NCI-H1092 (cell line): ENCODE measurements at places on chromosomes 7 and 10.

DNA sequence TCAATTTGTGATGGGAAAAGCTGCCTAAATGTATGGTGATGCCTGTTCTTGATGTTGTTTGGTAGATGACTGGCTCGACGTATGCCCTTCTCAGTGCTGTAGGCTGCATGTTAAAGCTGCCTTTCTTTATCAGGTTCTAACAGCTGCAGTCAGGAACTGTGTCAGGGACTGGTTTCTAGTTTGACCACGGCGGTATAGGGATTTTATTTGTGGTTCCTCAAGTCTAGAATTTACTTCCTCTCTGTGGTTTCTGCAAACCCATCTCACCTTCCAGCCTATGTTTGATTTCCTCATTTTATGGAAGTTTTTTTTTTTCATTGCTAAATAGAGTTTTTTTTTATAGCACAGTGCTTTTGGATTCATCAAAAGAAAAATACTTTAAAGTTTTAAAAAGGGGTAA, 26.5 kb downstream of the LMTK2 start:
- no peak for DNase-seq

- DNase-seq, result no peak
These were observed 12.3 kb downstream of the ESYT2 start for GRCh38 chr7:158816995-158817394.

GRCh38 chr10:30857803-30858202, 173.9 kb downstream of the ZNF438 start:
- no peak for DNase-seq

GRCh38 chr7:100444311-100445278, 8.3 kb upstream of the PPP1R35 start:
- DNase-seq, result no peak

GRCh38 chr10:62858364-62858763, 42.2 kb upstream of the EGR2 start:
- DNase-seq, result no peak

DNA sequence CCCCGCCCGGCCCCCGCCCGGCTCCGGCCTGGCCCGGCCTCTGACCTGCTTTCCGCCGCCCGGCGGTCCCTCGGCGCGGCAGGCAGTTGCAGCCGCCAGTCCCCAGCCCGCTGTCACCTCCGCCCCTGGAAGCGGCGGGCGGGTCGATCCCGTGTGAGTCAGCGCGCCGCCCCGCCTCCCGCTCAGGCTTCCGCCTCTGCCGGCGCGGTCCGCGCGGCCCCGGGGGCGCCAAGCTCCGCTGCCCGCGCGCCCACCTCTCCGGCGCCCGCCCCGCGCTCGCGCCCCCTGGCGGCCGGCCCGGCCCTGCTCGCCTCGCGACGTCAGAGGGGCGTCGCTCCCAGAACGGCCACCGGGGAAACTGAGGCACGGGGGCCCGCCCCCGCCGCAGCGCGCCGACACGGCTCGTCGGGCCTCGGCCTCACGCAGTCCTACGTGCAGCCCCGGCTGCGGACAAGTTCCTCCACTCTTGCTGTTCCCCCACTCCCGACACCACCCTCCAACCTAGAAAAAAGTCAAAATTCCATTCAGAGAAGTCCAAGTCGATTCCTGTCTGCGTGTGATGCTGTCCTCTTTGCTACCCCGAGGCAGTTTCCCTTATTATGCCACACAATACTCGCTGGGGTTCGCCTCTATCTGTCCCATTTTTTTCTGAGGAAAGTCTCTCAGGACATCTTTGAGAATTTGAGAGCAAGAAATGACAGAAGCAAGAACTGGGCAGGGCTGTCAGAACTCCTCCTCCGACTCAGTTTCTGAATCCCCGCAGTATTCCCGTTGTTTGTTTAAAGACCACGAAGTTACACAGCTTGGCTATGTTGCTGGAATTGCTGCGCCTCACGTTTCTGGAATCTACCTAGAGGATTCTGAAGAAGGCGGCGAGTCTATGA, at the start of gene DNMBP:
DNMBP (minus strand) TSS at position 155 of the 884 bp plus-strand sequence. CDS start 37,823 bp downstream, outside the sequence.
- DNase-seq, result peak; percentile 32

GRCh38 chr10:60042262-60042661, 135.9 kb upstream of the CCDC6 start:
- no peak for DNase-seq

DNA sequence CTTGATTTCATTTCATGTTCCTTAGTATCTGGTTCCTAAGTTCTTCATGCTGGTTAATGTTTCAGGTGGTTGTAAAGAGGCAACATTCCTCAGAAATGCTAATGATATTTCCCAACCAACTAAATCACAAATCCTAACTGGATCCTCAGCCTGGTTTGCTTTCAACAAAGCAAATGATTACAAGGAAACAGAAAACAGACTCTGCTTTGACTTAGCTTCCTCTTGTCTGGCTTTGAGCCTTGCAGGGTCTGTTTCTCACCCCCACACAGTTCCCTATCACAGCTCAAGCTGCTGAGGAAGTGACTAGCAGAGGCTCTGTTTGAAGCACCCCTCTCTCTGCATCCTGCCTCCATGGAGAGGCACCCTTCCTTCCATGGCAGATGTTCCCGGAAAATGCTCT, 130.2 kb upstream of the CTTNBP2 start:
- no peak for DNase-seq

DNA sequence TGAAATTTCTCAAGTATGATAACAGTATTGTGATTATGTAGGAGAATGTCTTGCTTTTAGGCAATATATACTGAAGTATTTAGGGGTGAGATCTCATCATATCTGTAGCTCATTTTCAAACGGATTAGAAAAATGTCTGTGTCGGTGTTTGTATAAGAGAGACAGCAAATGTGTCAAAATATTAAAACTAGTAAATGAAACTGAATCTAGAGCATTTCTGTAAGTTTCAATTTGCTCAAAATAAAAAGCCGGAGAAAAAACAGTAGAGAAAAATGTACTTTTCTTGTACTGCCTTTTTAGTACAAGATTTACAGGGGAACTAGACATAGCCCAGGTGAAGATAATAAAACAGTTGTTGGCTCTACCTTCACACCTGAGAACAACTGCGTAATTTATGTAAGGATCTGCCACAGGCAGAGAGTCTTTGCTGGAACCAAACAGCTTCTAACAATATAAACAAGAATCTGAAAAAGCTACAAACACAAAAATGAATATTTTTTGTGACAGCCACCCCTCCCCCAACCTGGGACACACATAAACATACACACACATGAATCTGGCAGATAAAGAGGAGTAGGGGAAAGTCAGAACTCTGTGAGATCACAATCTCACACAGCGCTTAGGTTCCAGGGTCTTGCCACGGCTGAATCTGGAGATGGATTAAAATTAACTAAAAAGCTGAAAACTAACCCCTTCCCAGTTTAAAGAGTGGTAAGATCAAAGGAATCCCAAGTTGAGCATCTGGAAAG, 153.3 kb downstream of the AVL9 start:
- no peak for DNase-seq

DNA sequence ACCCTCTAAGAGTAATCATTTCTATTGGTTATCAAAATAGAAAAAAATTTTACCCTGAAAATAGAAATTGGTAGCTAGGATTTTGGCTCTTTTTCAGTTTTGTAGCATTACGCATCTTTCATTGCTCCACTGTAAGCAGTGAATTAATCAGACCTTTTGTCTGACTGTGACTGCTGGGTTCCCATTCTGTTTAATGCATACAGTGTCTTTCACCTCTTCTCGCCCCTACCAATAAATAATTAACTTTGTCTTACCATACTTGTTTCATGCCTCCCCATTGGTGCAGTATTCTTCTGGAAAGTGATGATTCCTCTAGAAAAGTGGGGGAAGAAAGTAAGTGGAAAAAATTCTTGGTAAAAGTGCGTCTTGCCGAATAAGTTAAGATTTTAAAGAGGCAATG, 73.2 kb downstream of the AP3M1 start:
- DNase-seq, result no peak

- DNase-seq, result no peak
These were observed 68.7 kb downstream of the TAX1BP1 start for GRCh38 chr7:27808626-27809025.

GRCh38 chr7:73341877-73342276, 13.9 kb downstream of the FKBP6 start:
- DNase-seq, result no peak

- no peak for DNase-seq
These were observed 29.1 kb upstream of the LHFPL3 start for GRCh38 chr7:104299323-104299722.

DNA sequence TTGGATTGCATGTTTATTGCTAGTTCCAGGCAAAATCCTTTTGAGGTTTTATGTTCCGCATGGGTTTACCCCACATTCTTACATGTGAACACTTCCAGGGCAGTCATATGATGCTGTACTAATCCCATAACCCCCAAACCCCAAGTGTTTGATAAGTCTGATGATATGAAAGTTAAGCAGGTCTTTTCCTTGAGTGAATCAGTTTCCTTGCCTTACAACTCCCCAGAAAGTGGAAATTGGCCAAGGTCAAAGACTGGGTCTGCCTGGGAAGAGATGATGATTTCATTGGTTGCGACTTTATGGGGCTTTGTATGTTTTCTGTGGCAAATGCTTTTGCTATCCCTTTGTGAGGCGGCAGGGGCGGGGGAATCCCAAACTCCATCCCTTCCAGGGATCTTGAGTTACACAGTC, 24.7 kb downstream of the AFAP1L2 start:
- no peak for DNase-seq

DNA sequence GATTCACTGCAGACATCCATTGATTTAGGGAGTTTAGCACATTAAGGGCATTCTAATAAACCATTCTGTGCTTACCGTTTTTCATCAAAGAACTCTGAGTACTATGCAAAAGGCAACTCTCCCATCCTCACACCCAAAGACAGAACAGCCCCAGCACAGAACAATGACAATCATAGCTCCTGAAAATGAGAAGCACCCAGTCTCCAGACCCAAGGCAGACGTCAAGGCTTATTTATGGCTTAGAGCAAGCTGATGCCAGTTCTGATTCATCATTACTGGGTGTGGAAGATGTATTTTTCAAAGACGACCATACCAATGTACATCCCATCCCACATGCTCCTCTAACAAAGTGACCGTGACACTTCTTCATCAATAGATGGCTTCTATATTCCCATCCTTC, 67.6 kb downstream of the OSBPL3 start:
- DNase-seq, result no peak

GRCh38 chr7:64098-64915, 128.1 kb upstream of the FAM20C start:
- peak; percentile 81 for DNase-seq

GRCh38 chr7:140641524-140642195, 1.0 kb upstream of the DENND2A start:
- no peak for DNase-seq

DNA sequence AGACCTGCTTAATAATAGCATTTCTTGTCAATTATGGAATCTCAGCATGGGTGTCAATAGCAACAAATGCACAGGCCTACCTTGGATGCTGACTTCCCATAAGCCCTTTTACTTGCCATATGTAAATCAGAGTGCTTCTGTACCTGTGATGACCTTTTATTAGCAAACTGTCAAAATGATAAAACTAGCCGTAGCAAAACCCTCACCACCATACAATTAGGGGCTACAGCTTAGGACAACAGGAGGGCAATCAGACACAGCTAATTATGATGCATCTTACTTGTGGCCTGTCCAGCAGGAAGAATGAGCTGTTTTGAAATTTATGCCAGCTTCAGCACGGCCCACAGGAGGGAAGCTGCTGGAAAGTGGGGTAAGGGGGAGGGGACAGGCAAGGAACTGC, 201.6 kb downstream of the TAX1BP1 start:
- no peak for DNase-seq

- DNase-seq, result no peak
These were observed 33.7 kb downstream of the CTTNBP2 start for GRCh38 chr7:117839507-117839906.

GRCh38 chr10:88901984-88902789, 22.1 kb downstream of the STAMBPL1 start:
- DNase-seq, result no peak

DNA sequence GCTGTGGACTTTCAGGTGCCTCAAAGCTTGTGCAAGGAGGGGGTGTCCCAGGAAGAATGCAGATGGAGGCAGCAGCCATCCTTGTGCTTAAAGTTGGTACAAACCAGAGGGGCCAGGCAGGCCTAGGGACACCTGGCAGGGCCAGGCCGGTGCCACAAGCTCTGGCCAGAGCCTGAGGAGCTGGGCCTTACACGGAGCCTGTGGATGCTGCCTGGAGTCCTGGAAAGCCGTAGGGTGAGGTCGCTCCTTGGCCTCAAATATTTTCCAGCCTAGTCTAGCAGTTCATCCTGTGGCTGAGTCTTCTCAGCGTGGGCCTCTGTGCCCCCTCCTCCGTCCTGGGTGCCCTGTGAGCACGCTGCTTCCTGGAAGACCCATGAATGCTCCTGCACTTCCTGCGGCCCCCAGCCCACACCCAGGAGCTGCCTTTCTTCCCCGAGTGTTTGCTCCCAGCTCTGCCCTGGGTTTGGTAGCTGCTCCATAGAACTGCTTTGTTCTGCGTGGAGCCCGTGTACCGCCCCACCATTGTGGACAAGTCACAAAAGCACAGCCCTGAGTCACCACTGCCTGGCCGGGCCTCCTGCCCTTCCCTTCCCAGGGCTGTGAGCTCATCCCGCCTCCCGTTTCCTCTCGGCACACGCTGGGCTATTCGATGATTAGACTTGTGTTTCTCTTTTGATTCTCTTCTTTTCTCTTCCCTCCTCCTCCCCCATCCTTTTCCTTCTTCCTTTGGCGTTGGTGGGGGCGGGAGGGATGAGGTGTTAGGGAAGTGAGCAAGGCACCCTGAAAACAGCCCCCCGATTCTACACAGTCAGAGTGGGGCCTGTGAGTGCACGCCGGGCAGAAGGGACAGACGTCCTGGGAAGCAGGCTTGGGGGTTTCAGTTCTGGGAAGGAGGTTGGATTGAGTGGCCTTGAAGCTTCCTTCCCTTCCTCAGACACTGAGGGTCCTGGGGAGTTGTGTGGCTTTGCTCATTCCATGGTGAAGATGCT, 73.2 kb upstream of the SHH start:
- no peak for DNase-seq

- no peak for DNase-seq
These were observed 566.7 kb upstream of the NRP1 start for GRCh38 chr10:33901166-33901565.

DNA sequence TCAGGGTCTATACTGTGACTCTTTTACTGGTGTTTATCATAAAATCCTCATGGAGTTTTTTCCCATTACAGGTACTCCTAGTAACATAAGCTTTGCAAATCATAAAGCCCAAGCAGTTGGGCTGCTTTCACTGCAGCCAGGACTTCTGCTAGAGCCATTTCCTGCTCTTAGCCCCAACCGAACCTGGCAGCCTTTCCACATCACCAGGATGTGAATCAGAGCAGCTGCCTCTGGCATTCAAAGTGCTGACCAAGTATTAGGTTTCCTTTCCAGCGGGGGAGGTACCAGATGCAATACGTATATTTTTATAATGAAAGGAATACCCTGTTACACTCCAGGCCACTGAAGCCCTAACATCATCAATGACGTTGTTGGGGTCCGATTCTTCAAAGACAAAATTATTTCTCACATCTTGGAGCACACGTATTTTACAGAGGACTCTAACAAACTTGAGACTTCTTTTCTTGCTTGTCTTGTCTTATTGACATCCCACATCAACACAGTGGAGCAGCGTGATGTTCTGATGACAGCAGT, 3.6 kb upstream of the HTR5A start:
- peak; percentile 92 for DNase-seq

- DNase-seq, result no peak
These were observed 165.0 kb downstream of the RGS10 start for GRCh38 chr10:119377451-119377957.

GRCh38 chr10:78577712-78578111, 491.1 kb upstream of the ZMIZ1 start:
- DNase-seq, result no peak
